ENCODE measurements at places on chromosomes 7 and 10. TPM values are rescaled to one million over a fixed set of nuclear protein-coding genes. Genes with fewer than 3 reads are reported as not detected.

The PLXDC2 gene
- 4.9 TPM for total RNA-seq

The TMEM213 gene
- not detected for total RNA-seq

The HABP2 gene
- total RNA-seq = not detected

The SPDYE2B gene
- total RNA-seq = not detected

The NPC1L1 gene
- total RNA-seq = not detected

The CYP2C19 gene
- not detected for total RNA-seq

The MSMB gene
- total RNA-seq = not detected

The OPN4 gene
- total RNA-seq = not detected

The IKZF1 gene
- not detected for total RNA-seq

The THNSL1 gene
- 2.4 TPM for total RNA-seq

The LIPN gene
- not detected for total RNA-seq

The MMRN2 gene
- 0.89 TPM for total RNA-seq

The MOGAT3 gene
- not detected for total RNA-seq

The ENTPD7 gene
- 7.1 TPM for total RNA-seq

The C10orf67 gene
- not detected for total RNA-seq

The ASL gene
- total RNA-seq = 46.7 TPM

The CCM2 gene
- total RNA-seq = 62.0 TPM

The EIF4H gene
- total RNA-seq = 294 TPM

The NME8 gene
- not detected for total RNA-seq

The LRRD1 gene
- 0.17 TPM for total RNA-seq

The C1QL3 gene
- total RNA-seq = not detected

The ASIC3 gene
- total RNA-seq = 0.17 TPM

The BLVRA gene
- 49.4 TPM for total RNA-seq

The STEAP1 gene
- total RNA-seq = 39.5 TPM

The CCDC146 gene
- 1.0 TPM for total RNA-seq

The TMEM178B gene
- under 0.01 TPM for total RNA-seq

The UPK3B gene
- total RNA-seq = not detected
